Stimulated activated CD8-positive, alpha-beta memory T cell treated with anti-CD3 and anti-CD28 coated beads, Interleukin-12 subunit alpha, Interleukin-12 subunit beta, amount 100 ng/mL, for 1 hour (primary cell): ENCODE measurements at places on chromosomes 5 and 9.

GRCh38 chr5:140608722-140609121 lies 24.3 kb downstream of the CD14 start:
- DNase-seq = no peak

GRCh38 chr5:106189121-106189809 lies 1481.5 kb downstream of the EFNA5 start:
- DNase-seq = no peak

- no peak for DNase-seq
Observed at GRCh38 chr9:85262333-85262732, 479.4 kb downstream of the AGTPBP1 start.

DNA sequence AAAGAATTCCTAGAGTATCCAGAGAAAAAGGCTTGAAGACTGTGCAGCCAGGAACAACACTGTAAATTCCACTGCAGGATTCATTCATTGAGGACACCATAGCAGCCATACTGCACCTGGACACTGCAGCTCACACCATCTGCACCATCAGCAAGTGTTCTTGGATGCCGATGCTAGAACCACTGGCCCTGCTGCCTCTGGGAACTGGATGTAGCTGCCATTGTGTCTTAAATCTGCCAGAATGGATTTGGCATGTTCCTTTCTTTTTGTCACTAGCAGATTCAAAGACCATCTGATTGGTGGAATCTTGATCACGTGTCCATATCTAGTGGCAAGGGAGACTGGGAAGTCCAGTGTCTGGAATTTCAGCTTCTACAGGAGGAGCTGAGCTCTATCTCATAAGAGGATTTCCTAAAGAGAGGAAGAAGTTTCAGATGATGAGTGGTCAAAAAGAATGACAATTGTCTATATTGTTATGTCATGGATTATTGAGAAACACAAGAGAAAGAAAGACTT lies 278.3 kb upstream of the ANKRD55 start:
- DNase-seq = no peak

DNA sequence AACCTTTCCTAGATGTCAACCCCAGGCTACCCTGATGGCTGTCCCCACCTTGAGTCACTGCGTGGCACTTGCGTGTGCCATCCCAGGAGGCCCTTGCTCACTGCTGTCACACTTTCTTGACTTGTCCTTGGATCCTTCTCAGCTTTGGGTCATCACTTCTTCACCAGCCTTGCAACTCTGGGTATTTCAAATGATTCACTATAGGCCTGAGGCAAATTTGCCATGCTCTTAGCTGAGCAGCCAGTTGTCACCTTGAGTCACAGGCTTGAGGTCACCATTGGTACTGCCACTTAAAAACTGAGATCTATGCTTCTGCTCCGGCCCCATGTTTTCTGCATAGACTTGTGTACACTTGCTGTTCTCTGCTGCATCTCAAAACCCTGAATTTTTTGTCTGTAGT lies 84.7 kb downstream of the BASP1 start:
- no peak for DNase-seq

DNA sequence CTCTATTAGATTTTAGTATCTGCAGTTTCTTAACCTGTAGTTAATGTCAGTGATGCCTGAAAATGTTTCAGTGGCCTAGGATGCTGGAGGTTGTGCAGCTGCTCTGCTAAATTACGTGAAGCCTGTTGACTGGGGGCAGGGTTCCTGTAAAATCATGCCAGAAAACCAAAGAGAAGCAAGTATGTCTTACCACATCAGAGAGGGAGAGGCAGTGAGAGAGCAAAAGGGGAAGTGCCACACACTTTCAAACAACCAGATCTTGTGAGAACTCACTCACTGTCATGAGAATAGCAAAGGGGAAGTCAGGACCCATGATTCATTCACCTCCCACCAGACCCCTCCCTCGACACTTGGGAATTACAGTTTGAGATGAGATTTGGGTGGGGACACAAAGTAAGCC lies 83.9 kb upstream of the CYLC2 start:
- no peak for DNase-seq

DNA sequence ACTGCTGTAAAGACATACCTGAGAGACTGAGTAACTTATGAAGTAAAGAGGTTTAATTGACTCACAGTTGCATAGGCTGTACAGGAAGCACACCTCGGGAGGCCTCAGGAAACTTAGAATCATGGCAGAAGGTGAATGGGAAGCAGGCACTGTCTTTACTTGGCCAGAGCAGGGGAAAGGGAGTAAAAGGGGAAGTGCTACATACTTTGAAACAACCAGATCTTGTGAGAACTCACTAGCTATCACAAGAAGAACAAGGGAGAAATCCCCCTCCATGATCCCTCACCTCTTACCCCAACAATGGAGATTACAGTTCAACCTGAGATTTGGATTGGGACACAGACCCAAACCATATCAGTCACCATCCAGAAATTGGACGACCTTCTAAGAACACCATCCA lies 1285.8 kb upstream of the CDH9 start:
- DNase-seq = no peak

GRCh38 chr5:133749331-133749985 lies 137.1 kb upstream of the FSTL4 start:
- no peak for DNase-seq
